ENCODE measurements at places on chromosomes 2 and 18.

GRCh38 chr2:205646680-205647079, 35.6 kb upstream of the NRP2 start:
- no peak for DNase-seq

- DNase-seq, result no peak
These were observed 24.8 kb downstream of the DYNC1I2 start for GRCh38 chr2:171712051-171712450.

DNA sequence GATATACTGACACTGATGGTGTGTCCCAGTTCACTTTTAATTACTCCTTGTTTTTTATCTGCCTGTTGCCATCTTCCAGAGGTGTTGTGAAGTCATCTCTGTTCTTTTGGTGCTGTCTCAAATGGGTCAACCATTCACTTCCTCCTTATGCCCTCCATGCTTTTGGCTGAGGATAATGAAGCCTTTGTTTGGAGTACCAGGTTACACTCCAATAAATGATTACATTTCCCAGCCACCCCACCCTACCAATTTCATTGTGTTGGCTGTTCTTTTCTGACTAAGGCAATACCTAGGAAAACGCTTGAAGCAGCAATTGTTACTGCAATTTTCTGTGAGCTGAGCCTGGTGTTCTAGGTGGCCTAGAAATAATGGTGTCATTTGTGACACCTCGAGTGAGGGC, 29.8 kb upstream of the ACTG2 start:
- DNase-seq, result no peak

GRCh38 chr2:183117226-183117625, 7.0 kb upstream of the NUP35 start:
- DNase-seq, result no peak

DNA sequence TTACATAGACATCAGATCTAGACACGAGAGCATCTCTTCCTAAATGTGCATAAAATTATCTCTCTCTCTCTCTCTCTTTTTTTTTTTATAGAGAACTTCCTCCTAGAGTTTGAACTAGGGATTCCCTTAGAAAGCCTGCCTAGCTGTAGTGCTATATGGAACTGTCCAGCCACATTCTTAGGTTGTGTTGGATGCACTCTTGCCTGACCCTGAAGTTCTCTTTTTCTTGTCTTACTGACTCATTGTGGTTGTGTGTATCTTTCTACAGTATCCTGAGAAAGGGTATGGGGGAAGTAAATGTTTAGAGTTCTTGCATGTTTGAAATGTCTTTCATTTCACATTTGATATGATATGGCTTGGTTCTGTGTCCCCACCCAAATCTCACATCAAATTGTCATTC, 368.2 kb downstream of the CDH2 start:
- no peak for DNase-seq

- DNase-seq, result no peak
These were observed 482.7 kb upstream of the SYT4 start for GRCh38 chr18:43760010-43760409.

DNA sequence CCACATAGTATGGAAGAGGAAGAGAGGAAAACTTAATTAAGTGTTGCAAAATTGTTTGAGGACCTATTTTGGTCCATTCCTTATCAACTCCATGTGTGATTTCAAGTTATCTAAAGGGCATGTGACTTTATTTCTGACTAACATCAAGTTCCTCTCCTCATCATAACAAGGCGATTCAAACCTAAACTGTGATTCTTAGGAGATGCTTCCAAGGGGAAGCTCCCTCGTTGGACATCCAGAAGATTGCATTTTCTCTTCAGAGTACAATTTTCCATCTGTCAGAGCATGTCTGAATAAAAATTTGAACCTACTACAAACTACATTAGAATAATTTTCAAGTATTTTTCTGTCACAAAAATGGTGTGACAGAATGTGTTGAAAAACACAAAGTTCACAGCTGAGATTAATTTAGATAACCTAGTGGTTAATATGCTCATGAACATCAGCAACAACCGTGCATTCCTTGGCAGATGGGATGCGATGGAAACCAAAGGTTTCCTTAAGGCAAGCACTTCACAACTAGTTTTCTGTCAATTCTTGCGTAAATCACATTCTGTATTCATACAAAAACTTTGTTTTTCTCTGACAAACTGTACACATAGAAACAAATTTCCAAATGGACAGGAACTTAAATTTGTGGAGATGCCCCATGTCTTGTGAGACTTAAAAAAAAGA, 4.2 kb downstream of the SFT2D3 start:
- DNase-seq, result no peak

GRCh38 chr2:141058556-141058955, 1072.3 kb downstream of the LRP1B start:
- no peak for DNase-seq

DNA sequence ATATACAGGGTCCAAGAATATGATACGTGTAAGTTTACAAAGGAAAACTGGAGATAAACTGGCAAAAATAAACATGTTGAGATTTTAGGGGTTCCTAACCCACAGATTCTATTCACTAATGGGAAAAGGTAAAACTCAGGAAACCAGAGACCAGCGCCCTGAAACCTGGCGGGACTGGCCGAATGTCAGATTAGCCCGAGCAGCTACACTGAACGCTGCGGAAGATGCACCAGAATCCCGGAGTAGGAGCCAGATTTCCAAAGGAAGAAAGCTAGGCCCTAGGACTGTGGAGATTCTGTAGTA, 679 bp upstream of the WDR75 start:
- no peak for DNase-seq

GRCh38 chr2:72925328-72925943, 8.1 kb downstream of the EMX1 start:
- no peak for DNase-seq

DNA sequence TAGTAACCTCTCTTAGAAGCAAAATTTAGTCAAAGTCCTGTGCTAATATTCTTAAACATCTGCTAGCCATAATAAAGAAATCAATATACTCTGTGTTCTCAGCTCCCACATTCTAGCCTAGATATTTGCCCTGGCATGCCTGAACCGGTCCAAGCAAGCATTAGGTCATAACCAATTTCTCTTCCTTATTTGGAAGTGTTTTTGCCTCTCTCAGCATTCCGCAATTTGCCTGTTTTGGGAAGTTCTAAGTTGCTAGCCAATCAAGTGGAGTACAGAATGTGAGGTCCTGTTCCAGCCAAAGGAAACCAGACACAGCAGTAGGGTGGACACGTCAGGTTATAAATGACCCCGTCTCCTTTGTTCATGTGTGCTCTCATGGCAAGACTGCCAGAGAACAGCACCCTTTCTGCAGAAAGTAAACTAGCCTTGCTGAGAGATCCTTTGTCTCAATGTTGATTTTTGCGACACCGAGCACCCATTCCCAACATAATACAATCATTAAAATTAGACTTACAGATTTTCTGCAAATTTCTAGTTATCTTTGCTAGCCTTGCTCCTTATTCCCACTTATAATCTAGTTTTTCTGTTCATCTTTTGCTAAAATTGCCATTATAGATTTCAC, 13.0 kb upstream of the SULT1C4 start:
- DNase-seq, result no peak

DNA sequence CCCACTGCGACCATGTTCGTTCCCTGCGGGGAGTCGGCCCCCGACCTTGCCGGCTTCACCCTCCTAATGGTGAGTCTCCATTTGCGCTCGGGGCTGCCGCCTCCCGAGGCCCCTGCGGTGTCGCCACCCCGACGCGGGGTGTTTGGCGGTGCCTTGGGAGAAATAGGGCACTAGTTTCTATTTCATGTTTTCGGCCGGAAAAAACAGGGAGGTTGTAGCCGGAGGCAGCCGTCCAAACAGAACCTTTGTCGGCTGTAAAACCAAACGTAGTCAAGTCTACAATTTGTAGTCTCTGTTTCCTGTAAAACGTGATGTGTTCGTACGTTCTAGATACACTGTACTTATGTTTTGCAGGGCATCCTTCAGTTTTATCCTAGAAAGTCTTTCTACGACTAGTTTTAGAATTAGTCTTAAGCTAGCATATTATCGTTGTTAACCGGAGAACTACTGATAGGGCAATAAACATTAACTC, 290 bp downstream of the PSMG2 start:
- DNase-seq, result no peak

DNA sequence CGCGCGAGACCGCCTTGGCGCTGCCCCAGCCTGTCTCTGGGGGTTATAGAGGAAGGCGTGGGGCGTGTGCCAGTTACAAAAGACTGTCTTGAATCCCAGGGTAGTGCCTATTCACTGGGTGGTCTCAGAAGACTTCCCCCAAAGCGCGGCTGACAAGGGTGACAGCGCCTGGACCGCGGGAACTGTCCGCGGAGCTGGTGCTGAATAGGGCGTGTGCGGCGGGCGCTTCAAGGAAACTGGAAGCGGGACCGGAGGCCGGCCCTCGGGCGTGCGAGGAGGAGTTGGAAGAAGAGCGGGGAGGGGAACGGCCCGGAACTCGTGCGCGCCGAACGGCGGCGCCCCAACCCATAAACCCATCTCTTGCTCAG, 2.3 kb downstream of the EGR4 start:
- no peak for DNase-seq

- no peak for DNase-seq
These were observed 38.0 kb downstream of the TMX3 start for GRCh38 chr18:68676913-68677312.

- no peak for DNase-seq
These were observed 32.2 kb downstream of the RFX8 start for GRCh38 chr2:101442667-101443061.

GRCh38 chr2:123438251-123438650, 586.8 kb upstream of the CNTNAP5 start:
- no peak for DNase-seq

DNA sequence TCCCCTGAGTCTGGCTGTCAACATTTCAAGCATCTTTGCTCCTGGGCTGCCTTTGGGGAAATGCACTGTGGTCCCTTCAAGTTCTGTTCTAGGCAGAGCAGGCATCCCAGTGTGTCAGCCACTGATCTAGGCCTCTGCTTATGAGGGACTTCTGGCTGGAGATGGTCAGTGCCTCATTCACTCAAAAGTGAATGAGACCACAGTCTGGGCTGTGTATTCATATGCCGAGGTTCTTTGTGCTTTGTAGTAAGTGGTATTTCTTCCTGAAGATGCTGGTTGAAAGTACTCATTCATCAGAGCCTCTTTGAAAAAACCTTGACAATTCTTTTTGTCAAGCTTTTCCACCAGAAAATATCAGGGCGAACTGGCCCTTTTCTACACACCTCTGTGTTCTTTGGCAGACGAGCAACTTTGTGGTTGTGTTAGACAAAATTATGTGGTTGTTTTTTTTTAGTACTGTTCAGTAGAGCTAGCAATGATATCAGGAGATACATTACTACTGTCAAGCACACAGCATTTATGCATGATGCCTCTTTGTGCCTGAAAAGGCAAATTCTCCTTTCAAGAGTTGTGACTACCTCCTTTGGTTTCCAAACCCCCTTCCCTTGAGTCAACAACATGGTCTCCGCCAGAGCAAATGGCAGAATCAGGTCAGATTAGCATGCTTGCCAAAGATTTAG, 510.9 kb upstream of the NRP2 start:
- no peak for DNase-seq

GRCh38 chr2:164569378-164569777, 51.9 kb downstream of the GRB14 start:
- DNase-seq, result no peak

DNA sequence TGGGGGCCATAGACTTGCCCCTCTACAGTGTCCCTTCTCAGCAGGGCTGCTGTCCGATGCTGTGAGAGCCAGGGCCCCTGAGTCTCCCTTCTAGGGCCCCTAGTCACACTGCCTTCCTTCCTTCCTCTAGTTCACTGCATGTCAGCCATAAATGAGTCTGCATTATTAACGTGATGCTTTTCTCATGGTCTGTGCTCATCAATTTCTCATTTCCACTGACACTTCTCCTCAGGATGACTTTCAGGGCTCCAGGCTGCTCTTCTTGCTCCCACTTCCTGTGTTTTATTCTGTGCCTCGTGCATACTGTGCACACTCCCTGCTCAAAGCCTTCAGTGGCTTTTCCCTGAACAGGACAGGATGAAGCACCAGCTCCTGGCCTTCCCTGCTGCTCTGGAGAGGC, 146.5 kb downstream of the FAM210A start:
- no peak for DNase-seq

DNA sequence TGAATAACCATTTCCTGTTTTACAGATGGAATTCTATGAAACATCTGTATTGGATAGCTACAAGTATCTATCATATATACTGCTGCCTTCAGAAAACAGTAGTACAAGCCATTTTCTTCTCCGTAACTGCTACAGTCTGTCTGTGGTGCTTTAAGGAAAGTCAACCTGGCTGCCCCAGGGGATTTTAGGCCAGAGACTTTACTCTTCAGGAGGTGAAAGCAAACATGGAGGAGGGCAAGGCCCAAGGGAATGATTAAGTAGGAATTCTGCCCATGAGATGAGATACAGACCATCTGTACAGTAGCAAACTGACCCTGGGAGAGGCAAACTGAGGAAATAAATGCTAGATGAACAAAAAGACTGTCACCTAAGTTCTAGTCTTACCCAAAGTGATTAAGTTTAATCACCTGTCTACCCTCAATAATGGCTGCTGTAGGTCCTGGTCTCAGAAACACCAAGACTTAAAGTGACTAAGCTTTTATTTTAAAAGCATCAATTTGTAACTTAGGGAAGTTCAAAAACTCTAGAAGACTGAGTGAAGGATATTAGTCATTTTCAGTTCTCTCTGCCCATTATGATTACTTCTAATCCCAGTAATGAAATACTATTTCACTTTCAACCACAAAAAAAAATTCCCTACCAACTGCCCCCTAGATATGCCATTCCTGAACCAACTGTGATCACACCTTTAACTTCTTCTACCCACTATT, 14.8 kb downstream of the MBD2 start:
- DNase-seq, result no peak

DNA sequence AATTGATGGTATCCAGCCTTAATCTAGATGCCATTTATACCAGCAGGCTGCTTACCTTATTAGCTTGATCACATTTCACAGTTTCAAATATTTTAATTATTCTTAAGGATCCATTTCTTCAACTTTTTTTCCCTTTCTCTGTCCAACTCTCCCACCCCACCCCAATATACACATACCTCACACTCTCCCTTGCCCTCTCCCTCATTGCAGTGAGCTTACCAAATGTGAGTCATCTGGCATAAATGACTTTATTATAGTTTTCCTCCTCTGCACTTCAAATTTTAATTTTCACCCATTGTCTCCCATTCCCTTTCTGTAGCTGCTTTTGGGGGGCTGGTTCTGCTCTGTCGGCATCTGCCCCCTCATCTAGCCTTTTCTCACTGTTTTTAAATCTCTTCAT, 12.9 kb downstream of the HTR2B start:
- DNase-seq, result no peak

DNA sequence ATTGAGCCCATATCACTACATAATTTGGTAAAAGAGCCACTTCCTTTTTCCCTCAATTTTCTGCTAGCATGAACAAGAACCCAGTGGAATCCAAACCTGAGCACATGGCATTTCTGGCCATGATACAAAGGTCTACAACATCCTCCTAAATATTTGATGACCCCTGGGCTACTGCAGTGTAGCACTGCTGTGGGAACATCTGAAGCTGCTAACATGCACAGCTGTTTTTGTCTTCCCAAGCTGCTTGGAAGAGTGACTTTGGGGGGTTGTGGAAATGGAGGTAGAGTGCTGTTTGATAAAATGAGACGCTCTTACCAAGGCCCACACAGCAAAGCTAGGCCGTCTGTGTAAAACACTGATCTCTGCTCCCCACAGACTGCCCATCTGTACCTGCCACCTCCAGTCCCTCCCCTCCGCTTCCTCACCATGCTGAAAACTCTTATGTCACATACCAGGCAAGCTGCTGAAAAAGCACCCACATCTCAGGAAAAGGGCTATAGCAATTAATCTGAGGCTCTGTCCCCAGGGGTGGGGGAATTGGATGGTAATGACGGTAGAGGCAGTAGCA, 197.2 kb upstream of the HNRNPA3 start:
- no peak for DNase-seq

All from T-helper 1 cell (primary cell).